ENCODE measurements at places on chromosomes 13 and 19.

DNA sequence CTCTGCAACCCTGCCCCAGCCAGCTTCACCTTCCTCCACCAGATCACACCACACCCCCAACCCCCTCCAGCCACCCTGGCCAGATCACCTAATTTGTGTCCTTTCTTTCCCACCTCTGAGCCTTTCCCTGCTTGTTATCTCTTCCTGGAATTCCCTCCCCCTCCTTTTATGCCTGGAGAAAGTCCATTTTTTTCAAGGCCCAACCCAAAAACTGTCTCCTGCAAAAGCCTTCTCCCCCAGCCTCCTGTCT lies 5.3 kb upstream of the TLE2 start:
- DNase-seq, result no peak

DNA sequence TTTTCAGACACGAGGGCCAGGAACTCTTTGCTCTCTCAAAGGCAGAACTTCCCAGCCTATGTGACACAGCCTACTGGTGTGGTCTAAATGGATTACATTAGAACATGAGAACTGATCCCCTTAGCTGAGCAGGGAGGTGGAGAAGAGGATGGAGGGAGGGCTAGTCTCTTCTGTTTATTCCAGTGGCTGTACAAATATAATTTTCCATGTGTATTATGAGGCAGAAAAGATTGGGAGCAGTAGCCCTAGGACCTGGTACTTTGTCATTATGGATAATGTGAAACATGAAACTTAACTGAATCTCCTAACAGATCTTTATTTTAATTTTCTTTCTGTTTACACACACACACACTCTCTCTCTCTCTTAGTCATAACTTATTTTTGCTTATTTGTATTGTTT lies 82.1 kb downstream of the WDFY2 start:
- DNase-seq, result no peak

- DNase-seq, result no peak
Measured at GRCh38 chr13:37816276-37816675, 53.3 kb downstream of the TRPC4 start.

- no peak for DNase-seq
Measured at GRCh38 chr19:49978324-49978723, 17.4 kb upstream of the SIGLEC11 start.

DNA sequence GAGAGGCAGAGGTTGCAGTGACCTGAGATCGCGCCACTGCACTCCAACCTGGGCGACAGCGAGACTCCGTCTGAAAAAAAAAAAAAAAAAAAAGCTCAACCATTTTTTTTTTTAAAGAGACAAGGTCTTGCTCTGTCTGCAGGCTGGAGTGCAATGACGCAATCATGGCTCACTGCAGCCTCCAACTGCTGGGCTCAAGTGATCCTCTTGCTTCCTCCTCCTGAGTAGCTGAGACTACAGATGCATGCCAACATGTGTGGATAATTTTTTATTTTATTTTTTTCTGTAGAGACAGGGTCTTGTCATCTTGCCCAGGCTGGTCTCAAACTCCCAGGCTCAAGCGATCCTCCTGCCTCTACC lies 10.3 kb downstream of the EHD2 start:
- no peak for DNase-seq

DNA sequence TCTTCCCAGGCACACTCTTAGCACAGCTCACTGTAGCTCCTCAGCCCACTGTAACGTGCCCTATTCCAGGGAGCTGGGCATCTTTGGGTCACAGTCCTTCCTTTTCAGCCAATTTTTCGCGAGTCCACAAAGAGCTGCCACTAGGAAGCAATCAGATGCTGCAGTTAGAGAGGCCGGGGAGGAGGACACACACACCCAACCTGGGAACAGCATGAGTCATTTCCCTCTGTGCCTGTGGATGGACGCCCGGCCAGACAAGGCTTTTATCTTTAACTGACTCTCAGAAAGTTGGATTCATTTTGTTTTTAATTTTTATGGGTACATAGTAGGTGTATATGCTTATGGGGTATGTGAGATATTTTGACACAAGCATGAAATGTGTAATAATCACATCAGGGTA lies 918.6 kb downstream of the UQCRFS1 start:
- DNase-seq, result no peak

DNA sequence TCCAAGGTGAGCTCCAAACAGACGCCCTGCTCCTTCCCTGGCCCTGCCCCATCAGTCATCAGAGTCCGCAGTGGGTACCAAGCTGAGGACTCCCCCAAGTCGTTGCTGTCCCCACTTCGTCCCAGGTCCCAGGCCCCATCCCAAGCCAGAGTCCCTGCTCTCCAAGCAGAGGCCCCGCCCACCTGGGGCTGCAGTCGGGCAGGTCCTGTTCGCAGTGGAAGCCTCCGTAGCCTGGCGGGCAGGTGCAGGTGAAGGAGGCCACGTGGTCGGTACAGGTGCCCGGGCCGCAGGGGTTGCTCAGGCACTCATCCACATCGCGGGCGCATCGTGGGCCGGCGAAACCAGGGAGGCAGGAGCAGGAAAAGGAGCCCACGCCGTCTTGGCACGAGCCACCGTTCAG lies 19.4 kb downstream of the NOTCH3 start:
- no peak for DNase-seq

- DNase-seq, result peak; percentile 79
Measured at GRCh38 chr13:65336916-65337315, 1893.2 kb downstream of the PCDH9 start.

DNA sequence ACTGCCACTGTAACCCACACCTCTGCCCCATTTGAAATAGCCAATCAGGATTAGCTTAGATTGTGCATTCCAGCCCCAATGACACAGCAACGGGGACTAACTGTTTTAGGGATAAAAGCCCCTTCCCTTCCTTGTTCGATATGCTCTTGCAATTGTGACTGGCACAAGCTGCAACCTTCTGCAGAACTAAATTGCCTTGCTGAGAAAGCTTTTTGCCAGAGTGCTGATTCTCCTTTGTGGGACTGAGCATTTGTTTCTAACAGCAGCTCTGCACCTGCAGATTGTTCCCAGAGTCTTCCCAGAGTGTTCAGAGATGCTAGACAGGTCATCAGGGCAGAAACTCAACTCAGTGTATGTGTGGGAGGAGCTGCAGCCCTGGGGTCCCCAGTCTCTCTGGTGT lies 115.8 kb downstream of the ZNF675 start:
- DNase-seq, result no peak

DNA sequence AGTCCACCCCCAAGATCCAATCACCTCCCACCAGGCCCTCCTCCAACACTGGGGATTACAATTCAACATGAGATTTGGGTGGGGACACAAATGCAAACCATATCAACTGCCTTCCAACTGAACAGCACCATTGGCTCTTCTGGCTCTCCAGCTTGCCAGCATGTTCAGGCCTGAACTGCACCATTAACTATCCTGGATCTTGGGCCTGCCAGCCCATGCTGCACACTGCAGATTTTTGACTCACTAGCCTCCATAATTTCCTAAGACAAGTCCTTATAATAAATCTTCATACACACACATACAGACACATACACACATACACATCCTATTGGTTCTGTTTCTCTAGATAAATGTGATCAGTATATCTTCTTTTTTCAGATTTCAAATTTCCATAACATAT lies 737.1 kb upstream of the SPRY2 start:
- DNase-seq, result no peak

GRCh38 chr13:44763615-44764301 lies 187.6 kb upstream of the TSC22D1 start:
- no peak for DNase-seq

GRCh38 chr19:30679789-30680188 lies 307.6 kb downstream of the ZNF536 start:
- no peak for DNase-seq
